AG09309 (cell line): ENCODE measurements at places on chromosomes 3 and 15.
A peak's percentile ranks its signal among the peaks of the same experiment; 100 is the strongest.

DNA sequence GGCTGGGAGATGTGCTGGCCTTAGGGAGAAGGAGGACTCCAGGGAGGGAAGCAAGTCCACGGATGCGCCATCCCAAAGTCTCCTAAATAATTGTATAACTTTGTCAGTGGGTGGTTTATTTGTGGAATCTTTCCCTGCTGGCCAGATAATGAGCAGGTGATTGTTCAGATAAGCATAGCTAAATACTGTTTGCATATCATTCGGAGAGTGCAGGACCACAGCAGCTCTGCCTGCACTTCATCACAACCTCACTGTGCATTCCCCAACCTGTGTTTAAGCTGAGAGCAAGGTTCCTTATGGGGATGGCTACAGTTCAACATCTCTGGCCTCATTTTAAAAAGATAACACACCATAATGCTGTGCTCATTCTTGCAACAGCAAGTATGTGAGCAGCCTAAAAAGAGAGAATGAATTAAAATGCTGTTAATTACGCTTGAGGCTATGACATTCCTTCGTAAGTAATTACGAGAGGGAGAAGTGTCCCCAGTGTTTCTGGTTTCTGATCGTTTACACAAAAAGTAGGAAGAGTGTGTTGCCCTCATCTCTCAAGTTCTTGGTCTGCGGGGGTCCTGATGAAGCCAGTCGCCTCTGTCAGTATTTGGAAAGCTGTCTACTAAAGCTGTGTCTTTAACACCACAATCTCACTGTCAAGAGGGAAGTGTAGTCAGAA lies 272.0 kb upstream of the RORA start:
- DNase-seq = no peak

- no peak for DNase-seq
Measured at GRCh38 chr15:99441444-99441800, 124.4 kb upstream of the MEF2A start.

GRCh38 chr3:146086211-146086610 lies 74.8 kb downstream of the PLOD2 start:
- no peak for DNase-seq

GRCh38 chr15:62089616-62090015 lies 22.8 kb downstream of the C2CD4A start:
- DNase-seq = no peak

DNA sequence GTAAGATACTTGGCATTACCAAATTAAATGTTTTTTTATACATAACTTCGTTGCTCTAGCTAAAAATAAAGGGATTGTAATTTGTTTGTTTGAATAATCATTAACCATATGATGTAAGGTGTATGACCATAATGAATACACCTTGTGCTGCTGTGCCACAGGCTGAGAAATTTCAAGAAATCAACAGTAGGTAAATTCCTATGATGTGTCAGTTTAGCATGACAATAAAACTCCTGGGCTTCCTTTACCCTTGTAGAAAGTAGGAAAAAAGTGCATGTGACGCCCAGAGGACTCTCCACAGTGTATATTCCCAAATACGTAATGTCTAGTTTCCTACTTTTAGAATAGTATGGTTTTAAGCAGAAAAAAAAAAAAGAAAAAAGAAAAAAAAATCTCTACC lies 208.1 kb downstream of the SATB1 start:
- DNase-seq = no peak

GRCh38 chr3:18405141-18405540 lies 20.0 kb downstream of the SATB1 start:
- DNase-seq = no peak

GRCh38 chr3:130729154-130729553 lies 17.5 kb downstream of the PIK3R4 start:
- no peak for DNase-seq

- no peak for DNase-seq
Measured at GRCh38 chr3:122394173-122394572, 10.2 kb downstream of the FAM162A start.

DNA sequence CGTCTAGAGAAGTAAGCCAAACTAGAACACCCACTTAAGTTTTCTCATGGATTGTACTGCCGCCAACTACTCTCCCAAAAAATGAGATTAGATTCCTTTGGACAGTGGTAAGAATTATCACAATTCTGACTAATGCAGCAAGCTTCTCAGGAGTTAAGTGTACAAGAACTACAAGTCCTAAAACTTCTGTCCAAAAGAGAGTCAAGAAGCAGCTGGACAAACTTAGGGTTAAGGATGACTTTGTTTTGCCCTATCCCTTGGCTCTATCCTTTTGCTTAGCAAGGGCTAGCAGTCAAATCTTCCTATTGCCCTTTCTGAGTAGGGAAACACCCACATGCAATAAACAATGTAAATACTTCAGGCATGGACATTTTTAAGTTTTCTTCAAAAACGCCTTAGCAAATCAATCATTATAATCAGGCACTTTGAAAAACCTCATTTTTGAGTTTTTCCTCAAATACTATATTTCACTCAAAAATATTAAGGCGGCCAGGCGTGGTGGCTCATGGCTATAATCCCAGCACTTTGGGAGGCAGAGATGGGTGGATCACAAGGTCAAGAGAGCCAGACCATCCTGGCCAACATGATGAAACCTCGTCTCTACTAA lies 19.5 kb downstream of the RAF1 start:
- no peak for DNase-seq

DNA sequence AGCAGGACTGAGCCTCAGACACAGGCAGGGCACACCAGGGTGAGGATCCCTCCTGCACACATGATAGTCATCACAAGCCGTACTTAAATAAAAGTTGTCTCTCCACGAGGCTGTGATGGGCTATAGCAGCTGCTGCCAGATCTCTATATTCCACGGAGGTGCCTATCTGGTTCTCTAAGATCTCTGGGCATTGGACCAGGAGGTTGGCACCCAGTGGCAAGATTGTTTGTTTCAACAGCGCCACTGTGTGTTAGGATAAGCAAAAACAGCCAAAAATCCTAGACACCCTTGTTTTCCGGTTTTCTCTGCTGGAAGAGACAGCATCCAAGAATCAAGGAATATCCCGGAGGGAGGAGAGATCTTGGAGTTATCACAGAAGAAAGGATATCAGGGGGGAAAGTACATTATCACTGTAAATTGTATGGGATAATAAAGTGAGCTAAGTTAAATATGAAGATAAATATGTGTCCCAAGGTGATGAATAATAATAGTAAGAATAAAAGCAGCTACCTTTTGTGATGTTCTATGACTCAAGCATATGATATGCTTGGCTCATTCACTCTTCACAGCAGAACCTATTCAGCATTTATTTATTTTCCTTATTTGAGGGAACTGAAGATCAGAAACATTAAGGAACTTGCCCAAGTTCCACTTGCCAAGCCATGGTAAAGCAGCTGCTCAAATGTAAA lies 90.6 kb upstream of the AKAP13 start:
- peak; percentile 7 for DNase-seq

- peak; percentile 99 for DNase-seq
Measured at GRCh38 chr3:101950510-101950909, 101.2 kb downstream of the NFKBIZ start.
